AG09309 (cell line): ENCODE measurements at places on chromosomes 7 and 10.

- no peak for DNase-seq
Measured at GRCh38 chr10:15439341-15439842, 68.3 kb upstream of the FAM171A1 start.

DNA sequence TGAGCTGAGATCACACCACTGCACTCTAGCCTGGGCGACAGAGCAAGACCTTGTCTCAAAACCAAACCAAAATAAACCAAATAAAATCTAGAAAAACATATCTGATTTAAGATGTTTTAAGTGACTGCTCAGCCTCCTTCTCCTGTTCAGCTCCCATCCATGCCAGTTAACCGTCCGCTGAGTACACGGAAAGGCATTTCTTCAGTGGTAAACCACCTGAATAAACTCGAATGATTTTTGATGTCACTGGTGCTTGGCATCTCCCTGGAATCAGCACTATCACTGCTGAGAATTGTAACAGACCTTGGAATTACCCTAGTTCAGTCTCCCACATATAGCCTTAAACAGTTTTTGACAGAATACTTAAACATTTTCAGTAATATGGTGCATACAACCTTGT, 24.1 kb upstream of the NRCAM start:
- DNase-seq, result no peak

GRCh38 chr10:123496996-123497660, 169.0 kb upstream of the GPR26 start:
- no peak for DNase-seq

- DNase-seq, result peak; percentile 99
Measured at GRCh38 chr10:30736685-30737232, 107.2 kb upstream of the LYZL2 start.

- no peak for DNase-seq
Measured at GRCh38 chr10:102837230-102837721, at the start of gene CYP17A1. CYP17A1 (minus strand) TSS chr10:102837413; CDS start chr10:102837361, 52 bp downstream.

- DNase-seq, result no peak
Measured at GRCh38 chr7:27163288-27164044, 1.9 kb downstream of the HOXA9 start.

DNA sequence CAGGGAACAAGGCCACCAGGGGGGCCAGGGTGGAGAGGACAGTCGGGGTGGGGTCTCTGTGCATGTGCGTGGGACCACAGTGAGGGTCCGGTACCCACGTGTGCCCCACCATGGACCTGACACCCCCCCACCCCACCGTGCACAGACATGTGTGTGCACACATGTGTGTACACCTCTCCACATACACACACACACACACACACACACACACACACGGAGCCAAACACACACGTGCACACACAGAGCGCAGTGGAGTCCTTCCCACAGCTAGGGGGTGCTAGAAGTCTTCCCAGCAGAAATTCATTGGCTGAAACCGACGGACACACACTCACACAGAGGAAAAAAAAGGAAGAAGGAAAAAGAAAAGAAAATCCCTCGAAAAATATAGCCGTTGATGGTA, 42.8 kb upstream of the GNA12 start:
- no peak for DNase-seq

GRCh38 chr7:123789206-123789784, 40.5 kb upstream of the WASL start:
- no peak for DNase-seq

DNA sequence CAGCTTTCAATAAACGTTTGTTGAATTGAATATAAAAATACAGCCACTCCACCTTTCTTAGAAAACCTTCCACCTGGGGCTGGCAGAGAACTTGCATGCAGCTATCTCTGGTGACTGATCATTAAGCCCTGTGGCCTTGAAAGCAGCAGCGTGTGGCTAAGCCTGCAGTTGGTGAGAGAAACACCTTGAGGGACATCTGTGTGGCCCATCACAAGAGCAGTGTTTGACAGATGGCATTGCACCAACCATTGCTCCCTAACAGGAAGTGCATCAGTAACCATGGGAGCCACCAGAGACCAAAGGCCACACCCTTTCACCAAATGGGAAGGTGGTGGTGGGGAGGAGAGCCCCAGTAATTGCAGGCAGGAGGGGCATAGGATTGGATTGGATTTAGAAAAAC, 22.4 kb downstream of the RHOBTB1 start:
- DNase-seq, result no peak

DNA sequence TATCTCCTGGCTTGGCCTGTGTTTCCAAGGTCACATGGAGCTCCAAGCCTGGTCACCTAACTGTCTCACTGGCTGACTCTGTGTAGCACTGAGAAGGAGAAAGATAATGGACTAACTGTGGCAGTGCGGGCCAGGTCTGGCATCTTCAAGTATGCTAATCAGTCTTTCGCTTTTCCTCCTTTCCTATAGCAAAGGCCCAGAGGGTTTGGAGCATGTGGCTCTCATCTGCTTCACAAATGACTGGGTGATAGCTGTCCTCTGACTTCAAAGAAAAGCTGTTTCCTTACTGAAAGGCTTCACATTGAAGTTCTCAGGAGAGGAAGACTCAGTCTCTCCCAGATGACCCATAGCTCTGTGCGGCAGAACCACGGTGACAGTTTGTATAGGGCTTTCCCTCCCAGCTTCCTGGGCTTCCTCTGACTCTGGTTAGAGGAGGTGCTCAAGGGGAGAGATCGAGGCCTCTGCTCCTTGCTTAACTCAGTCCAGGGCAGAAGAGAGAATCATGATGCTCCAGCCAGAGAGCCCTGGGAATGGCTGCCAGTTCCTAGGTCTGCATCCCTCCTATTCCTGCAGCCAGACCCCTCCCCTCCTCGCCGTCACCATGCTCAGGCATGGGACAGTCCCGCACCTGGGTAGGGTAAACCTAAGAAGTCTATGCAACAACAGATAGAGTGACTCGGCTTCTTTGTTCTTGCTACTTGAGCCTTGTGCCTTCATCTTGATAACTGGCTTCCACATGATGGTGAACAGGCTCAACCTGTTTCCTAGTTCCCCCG, 72.3 kb downstream of the CCDC71L start:
- no peak for DNase-seq

DNA sequence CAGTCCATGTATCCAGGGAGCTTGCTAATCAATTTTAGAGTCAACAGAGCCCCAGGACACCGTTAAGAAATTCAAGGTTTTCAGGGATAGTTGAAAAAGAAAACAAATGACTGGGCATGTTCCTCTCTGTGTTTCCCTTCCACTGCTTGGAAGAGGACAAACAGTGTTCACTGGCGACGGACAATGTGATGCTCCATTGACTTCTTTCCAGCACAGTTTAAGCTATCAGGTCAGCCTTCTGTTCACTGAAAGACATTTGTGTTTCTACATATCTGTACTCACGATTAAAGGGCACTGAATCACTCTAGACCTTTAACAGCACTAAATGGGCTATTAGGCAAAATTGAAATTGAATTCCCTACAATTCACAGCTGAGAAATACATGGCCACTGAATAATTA, 123.6 kb downstream of the RNLS start:
- no peak for DNase-seq

GRCh38 chr7:23689165-23689564, 9.2 kb downstream of the FAM221A start:
- DNase-seq, result no peak

GRCh38 chr10:62839590-62839989, 23.4 kb upstream of the EGR2 start:
- DNase-seq, result no peak

DNA sequence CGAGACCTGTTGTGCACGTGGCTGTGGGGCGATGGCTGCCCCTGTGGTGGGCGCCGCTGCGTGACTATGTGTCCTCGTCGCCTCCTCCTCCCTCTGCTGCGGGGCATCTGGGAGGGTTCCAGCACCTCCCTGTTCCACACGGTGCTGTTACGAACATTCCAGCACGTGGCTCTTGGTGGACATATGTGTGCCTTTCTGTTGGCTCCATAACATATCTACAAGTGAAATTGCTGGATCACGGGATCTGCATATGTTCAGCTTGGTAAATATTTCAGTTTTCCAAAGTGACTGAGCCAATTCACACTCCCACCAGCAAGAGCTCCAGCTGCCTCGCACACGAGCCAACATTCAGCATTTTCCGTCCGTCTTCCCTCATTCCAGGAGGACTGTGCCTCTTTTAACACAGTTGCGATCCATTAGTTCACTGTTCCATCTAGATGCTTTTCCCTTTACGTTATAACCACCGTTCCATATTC, 25.1 kb downstream of the SNX8 start:
- no peak for DNase-seq

DNA sequence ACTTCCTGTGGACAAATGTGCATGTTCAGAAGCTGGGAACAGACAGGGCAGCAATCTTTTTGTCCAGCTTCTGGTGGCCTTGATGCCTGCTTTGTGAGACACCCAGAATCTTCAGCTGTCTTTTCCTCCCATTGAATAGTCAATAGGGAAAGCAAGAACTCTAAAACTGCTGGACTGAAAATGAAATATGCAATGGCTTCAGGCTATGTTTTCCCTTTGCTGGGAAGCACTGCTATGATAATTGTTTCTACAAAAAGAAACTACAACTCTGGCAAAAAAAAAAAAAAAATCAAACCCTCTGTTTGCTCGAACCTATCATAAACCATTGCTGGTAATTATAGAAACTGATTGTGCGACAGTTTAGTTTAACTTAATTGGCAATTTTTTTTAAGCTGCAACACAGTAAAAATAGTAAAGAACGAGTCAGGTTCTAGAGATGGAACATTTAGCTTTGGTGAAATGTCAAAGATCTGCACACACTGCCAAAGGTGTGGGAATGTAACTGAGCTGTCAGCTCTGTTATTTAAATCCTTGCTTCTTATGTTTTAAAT, 79.1 kb upstream of the NEUROD6 start:
- no peak for DNase-seq

DNA sequence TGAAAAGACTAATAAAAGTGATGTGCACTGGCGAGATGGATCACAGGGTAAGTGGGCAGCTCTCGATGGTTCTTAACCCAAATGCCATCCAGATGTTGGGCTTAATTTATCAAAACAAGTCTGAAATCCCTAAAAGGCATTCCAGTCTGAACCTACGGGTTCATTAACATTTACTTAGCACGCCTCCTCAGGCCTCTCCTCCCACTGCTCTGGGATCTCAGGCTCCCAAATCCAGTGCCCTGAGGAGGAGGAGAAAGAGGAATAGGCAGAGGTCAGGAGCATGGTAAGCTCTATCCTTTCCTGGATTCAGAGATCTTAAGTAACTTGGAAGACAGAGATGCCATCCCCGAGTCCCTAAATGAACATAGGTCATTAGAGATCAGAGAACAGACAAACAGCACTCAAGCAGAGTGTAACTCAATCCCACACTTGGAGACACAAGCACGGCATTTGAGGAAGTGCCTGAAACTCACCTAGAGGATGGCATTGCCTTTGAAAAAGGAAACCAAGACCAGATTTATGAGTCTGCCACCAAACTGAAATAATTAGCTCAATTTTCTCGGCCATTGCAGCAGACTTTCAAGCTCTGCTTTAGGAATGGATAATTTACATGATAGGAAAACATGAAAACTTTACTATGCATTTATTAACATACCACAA, 140.9 kb downstream of the CXCL12 start:
- DNase-seq, result no peak

DNA sequence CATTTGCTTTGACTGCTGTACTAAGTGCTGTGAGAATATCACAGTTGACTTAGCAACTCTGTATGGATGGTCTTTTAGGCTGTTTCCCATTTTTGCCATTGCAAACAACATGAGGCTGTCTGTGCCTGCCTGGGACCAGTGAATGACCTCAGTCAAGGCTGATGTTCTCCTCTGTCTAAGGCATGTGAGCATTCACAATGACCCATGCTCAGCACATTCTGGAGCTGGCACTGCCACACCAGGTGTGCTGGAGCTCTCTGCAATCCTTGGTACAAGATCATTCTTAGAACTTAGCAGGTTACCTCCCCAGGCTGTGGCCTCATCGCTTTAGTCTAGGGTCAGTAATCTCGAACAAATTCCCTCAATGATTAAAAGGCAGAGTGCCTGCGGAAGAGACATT, 61.9 kb downstream of the SH3PXD2A start:
- DNase-seq, result no peak

DNA sequence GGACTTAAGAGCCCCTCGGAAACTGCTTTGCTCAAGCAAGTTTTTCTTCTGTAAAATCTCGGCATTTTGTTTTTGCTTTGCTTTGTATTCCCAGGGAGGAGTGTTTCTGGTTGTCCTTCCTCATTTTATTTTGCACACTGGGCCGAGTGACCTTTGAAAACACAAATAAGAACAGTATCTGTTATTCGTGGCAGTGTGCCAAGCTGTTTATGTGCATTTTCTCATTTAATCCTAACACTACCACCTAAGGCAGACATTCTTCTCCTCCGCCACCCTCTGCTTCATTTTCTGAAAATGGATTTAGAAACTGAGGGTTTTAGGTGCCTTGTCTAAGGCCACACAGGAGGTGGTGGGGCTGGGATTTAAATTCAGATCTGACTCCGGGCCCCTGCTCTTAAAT, 218.5 kb downstream of the TCF7L2 start:
- DNase-seq, result no peak

DNA sequence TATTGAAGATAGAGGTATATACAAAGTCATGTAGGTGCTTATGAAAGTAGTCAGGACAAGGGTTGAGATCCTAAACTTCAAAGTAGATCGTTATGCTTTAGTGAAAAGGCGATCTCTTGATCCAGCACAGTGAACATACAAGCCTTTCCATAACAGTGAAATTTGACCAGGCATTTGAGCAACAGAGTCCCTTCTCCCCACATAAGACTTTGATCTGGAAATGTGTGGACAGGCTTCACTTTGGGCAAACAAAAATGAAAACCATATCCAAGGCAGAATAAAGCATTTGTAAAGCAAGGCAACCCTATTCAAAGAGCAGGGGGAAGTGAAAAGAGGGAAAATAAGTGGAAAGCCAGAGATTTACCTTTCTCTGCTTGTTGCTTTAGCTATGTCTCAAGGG, 311.9 kb upstream of the SORCS1 start:
- DNase-seq, result no peak

DNA sequence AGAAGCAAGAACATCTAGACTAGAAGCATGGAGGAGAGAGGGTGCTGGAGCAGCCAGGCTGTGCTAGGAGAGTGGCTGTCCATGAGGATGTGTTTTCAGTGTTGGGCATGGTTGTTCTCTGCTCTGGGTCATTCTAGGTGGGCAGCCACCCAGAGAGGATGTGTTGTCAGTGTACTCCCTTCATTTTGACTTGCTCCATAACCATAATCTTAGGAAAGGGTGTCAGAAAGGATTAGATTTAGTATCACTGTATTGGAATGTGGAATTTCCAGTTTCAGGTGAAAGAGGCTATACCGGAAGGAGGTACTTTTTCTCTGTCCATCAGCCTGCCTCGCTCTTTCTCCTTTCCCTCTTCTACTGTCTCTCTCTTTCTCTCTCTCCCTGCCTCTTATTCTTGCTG, 474.5 kb upstream of the PODXL start:
- no peak for DNase-seq

DNA sequence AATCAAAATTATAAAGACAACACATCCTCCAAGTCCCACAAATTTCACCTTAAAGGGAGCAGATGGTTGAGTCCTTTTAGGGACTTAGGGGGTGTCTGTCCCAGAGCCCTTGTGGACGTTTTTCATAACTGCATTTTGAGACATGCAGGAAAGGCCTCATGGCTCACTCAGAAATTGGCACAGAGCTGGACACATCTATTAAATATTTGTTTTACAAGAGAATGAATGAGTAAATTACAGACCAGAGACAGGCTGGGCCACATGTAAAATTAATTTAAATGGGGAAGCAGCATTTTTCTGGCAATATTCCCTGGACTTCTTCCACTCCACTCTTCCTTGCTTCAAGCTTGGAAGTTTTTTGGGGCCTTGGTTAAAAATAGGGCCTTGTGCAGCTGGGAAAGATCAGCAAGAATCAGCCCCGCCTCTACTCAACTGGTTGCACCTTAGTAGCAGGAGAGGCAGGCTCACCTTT, 20.0 kb downstream of the LAMB1 start:
- no peak for DNase-seq

- no peak for DNase-seq
Measured at GRCh38 chr7:463362-463781, 56.3 kb downstream of the PDGFA start.
